ENCODE measurements at places on chromosomes 12 and 14.

GRCh38 chr12:50402264-50403000 lies 1.7 kb downstream of the LARP4 start:
- no peak for DNase-seq

DNA sequence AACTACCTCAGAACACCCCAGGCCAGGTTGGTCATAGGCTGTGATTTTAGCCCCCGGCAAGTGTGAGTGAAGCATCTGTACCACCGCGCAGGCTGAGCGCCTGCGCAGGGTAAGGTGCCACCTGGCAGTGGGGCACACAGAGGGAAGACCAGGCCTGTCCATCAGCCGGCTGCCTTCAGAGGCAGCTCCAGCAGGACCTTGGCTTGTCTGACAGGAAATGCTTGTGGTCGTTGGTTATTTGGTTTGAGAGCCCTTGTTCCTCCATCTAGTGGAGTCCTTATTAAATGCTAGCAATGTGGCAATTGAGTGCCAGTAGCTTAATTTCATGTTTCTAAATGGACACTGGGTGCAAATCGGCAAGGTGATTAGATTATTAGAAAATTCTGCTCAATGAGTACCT lies 27.5 kb downstream of the SLC25A29 start:
- no peak for DNase-seq

- peak; percentile 59 for DNase-seq
Measured at GRCh38 chr12:45730348-45731189, 1.1 kb downstream of the ARID2 start.

DNA sequence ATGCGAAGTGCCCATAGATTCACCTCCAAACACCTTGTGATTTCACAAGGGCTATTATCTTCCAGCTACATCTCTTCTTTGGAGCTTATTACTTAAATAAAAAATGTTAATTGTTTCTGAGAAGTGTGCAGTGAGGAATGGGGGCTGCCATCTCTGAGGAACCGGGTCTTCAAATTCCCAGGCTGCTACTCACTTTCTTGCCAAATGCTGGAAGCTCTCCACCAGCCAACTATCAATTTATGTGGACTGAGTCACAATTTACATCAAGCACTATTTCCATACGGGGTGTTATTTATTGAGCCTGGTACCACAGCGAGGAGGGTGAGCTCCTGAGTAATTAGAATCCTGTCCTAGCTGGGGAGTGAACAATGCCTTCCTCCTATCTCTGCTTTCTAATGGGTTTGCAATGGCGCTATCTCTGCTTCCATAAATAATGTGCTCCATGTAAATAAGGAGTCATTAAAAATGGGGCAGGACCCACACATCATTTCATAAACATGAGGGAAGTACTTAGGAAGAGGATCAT lies 898.3 kb downstream of the VRK1 start:
- DNase-seq = no peak

DNA sequence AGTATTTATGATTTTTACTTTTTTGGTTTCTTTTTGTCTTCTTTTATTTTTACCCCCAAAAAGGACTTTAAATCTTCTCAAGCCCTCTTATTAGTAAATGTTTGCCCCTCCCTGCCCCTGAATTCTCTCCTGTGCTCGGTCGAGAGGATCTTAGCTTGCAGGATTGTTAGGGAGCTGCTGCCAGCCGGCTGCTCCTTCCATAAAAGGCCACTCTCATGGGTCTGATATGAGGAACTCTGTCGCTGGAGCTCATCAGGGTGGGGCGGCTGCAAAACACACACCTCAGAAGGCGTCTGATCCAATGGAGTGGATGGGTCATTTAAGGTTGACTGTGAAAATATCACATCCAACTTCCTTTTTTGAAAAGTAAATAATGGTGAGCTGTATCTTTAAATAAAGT lies 8.5 kb downstream of the LTBR start:
- DNase-seq = no peak

- DNase-seq = no peak
Measured at GRCh38 chr14:24256960-24257359, 6.0 kb downstream of the TGM1 start.

- no peak for DNase-seq
Measured at GRCh38 chr12:27331927-27332324, 710 bp upstream of the BMAL2 start.

GRCh38 chr12:110591451-110592051 lies 8.4 kb upstream of the PPTC7 start:
- no peak for DNase-seq

DNA sequence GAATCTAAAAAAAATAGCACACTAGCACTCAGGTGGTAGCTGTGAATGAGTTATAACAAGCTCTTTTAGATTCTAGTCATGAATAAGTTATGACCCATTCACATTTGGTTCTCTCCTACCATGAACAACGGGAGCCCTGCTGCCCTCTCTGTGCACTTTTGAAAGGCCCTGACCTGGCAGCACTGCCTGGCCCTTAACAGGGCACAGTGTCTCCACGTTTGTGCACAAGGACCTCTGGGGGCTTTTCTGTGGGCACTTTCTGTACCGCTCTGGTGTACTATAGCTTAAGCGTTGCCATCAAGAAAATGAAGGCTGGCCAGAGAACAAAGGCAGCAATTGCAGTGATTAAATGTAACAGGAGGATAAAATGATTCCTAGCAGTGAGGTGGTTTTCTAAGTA lies 21.2 kb downstream of the CCDC92 start:
- no peak for DNase-seq

- no peak for DNase-seq
Measured at GRCh38 chr12:96892104-96892503, 15.0 kb upstream of the NEDD1 start.

- peak; percentile 26 for DNase-seq
Measured at GRCh38 chr12:24901576-24902461, 47.1 kb downstream of the BCAT1 start.

DNA sequence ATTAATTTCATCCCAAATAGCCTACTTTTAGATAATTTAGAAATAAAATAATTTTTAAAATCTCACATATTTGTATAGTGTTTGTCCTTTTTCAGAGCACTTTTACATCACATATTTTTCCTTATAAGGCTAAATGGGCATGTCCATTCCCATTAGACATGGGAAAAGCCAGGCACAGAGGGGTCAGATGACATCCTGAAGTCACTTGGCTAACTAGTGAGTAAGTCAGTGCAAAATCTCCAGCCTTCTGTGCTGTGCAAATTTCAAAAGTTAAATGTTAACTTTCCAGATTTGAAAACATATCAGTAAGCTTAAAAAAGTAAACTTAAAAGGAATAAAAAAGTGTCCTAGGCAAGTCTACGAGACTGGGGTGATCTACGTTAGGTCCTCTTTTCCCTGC lies 117.4 kb downstream of the EMP1 start:
- no peak for DNase-seq

DNA sequence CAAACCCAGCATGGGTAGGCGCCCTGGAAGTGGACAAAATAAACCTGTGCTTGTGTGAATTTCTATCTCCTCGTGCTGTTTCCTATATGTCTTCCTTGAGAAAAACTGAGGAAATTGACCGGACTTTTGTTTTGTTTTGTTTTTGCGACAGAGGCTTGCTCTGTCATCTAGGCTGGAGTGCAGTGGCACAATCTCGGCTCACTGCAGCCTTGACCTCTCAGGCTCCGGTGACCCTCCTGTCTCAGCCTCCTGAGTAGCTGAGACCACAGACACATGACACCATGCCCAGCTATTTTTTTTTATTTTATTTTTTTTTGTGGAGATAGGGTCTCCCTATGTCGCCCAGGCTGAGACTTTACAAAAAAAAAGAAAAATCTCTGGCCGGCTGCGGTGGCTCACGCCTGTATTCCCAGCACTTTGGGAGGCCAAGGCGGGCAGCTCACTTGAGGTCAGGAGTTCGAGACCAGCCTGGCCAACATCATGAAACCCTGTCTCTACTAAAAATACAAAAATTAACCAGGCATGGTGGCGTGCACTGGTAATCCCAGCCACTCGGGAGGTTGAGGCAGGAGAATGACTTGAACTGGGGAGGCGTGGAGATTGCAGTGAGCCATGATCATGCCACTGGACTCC lies 22.5 kb upstream of the MIA2 start:
- no peak for DNase-seq

DNA sequence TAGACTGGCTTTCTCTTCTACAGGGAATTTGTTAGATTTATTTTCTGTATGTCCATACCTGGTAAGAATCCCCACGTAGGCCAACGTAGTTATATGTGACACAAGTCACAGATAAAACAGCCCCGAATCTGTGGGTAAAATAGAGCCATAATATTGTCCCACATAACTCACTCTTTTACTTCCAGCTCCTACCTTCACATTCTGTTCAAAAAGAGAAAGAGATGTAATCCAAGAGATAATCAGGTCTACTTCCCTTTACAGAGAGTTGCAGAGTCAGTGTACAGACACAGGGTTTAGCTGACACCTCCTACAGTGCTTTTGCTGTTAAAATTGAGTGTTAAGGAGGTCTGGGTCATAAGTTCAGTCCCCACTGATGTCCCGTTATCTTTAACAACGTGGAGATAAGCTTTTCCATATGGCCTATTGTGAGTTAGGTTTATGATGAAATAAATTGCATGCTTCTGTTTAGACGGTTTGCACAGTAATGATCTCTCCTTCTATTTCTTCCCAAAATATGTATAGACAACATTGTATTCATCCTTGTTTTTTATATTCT lies 446.5 kb downstream of the ADAMTS20 start:
- DNase-seq = no peak

GRCh38 chr14:74245292-74245691 lies 6.0 kb downstream of the VSX2 start:
- no peak for DNase-seq

- DNase-seq = no peak
Measured at GRCh38 chr14:74514471-74514941, 20.9 kb downstream of the ISCA2 start.

- no peak for DNase-seq
Measured at GRCh38 chr12:128140551-128140950, 126.4 kb upstream of the TMEM132C start.

DNA sequence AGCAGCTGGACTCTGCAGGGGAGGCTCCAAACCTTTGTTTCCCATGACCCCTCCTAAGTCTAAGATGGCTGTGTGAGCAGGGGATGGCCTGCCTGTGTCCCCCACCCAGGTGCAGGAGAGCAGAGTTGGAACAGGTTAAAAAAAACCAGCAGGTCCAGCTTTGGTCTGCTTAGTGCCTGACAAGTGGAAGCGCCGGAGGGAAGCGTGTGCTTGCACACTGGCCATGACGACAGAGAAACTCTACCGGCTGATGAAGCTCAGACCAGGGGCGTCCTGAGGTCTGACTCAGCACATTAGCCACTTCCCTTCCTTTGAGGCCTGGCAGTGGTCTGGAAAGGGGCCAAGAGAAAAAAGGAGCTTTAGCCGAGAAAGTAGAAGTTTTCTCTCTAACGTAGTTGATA lies 280.1 kb downstream of the VRK1 start:
- DNase-seq = peak; percentile 15

- no peak for DNase-seq
Measured at GRCh38 chr12:59431266-59431665, 164.6 kb upstream of the SLC16A7 start.

GRCh38 chr12:89225401-89225800 lies 126.9 kb downstream of the DUSP6 start:
- DNase-seq = no peak

GRCh38 chr14:35043046-35043445 lies 3.0 kb upstream of the FAM177A1 start:
- DNase-seq = no peak

DNA sequence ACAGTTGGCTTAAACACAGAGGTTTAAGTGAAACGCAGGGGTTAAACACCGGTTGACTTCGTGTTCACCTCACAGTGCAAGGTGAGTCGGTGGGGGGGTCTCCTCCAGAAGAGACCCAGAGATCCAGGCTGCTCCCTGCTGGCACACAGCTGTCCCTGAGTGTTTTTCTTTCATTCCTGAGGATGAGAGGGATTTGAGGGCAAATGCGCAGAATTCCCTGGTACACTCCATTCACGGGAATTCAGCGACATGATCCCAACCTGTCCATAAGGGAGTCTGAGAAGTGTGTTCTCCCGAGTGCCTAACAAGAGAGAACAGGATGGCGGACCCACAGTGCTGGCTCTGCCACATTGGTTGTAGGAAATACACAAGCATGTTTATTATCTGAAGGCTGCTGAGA lies 107.2 kb upstream of the ESRRB start:
- DNase-seq = no peak

GRCh38 chr14:73143003-73143402 lies 6.7 kb downstream of the PSEN1 start:
- DNase-seq = peak; percentile 49

GRCh38 chr12:23827353-23827752 lies 122.1 kb downstream of the SOX5 start:
- DNase-seq = no peak

DNA sequence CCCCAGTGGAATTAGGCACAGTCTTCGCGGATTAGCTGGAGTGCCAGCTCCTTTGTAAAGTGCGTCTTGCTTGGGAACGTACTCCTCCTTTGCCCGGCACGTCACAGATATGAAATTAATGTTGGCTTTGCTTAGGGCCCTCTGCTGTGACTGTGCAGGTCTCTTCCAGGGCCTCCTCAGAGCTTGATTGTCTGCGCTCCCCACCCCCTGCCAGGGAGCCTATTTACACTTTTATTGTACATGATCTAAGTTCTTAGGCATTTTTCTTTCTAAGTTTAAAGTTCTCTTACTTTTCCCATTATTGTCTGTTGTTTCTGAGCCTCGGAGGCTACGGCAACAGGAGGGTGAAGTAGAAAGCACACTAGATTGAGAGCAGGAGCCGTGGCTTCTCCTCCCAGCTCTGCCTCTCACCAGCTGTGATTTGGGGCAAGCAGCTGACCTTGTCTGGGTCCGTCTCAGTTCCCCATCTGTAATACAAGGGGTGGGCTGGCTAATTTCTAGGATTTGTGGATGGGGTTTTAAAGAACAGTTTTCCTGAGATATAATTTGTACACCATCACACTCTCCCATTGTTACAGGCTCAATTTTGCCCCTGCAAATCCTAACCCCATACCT lies 81.8 kb downstream of the TSPAN9 start:
- DNase-seq = no peak

DNA sequence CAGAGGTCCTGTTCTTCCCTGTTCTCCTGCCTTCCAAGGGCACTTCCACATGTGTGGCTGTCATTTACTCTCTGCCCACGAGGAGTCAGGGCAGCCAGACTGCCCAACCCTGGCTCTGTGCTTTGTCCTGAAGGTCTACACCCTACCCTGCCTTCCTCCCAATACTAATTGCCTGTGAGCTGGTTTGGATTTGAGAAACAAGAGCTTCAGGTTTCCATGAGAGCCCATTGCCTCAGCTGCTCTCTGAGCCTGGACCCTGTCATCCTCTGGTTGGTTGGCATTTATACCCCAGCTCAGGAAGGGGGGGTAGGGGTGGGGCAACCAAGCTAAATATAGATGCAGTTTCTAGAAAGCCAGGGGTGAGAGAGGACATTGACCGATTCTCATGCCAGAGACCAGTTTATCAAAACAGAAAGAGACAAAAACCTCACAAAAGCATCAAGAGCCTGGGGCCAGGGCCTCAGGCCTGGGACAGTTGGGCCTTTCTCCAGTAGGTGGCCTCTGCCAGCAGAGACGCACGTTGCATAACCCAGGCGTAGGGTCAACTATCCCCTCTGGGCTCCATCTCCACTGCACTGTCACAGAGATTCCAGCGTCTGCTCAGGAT lies 34.5 kb downstream of the VDR start:
- no peak for DNase-seq

All from amygdala (tissue), 56 donors.